ENCODE measurements at places on chromosomes 3 and 15. TPM values are rescaled to one million over a fixed set of nuclear protein-coding genes. Genes with fewer than 3 reads are reported as not detected.
A peak's percentile ranks its signal among the peaks of the same experiment; 100 is the strongest.

DNA sequence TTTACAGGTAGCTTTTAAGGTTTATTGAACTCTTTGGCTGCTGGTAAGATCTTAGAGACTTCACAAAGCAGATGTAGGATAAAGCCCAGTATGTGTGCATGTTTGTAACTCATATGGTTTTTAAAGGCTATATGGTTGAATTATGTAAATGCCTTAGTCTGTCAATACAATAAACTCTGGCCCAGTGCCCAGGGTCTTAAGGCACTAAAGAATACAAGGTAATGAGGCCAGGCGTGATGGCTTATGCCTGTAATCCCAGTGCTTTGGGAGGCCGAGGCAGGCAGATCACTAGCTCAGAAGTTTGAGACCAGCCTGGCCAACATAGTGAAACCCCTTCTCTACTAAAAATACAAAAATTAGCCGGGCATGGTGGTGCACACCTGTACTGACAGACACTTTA, 170.3 kb upstream of the CGNL1 start:
- DNase-seq, result no peak

GRCh38 chr15:76239786-76240185, 71.5 kb downstream of the ETFA start:
- no peak for DNase-seq

DNA sequence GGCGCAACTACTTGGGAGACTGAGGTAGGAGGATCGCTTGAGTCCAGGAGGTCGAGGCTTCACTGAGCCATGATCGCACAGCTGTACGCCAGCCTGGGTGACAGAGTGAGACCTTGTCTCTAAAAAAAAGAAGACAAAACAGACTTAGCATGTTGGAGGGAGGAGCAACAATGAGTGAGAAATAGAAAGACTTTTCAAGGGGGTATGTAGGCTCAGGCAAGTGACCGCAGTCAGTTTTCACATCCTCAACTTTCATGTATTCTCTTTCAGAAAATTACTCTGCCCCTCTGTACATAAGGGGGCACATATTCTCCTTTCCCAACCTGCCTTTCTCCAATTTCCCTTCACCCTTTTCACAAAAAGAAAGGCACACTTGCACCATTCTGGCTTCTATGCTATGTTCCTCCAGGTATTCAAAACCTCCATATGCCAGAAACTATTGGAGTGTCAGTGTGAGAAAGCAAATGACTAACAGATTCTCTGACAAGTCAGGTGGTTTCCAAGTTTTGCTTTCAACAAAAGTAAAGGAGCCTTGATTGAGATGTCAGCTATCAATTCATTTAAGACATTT, 7.6 kb downstream of the NSUN3 start:
- DNase-seq, result no peak

DNA sequence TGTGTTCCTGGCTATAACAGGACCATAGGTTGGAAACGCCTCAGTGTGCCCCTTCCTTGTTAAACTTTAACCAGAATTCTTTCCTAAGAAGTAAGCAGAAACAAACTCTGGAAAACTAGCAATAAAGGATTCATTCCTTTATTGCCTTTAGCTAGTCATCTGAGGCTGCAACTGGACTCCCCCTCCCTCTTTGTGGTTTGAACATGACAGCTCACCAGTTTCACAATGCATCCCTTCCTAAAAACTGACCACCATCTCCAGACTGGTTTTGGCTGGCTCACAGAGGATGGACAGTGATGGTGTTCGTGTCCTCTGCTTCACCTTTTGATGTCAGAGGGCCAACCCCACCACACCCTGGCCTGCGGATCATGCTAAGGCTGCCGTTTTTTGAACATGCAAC, 27.9 kb upstream of the TGFBR2 start:
- DNase-seq, result peak; percentile 94

GRCh38 chr3:131892331-131892730, 142.5 kb downstream of the CPNE4 start:
- DNase-seq, result no peak

DNA sequence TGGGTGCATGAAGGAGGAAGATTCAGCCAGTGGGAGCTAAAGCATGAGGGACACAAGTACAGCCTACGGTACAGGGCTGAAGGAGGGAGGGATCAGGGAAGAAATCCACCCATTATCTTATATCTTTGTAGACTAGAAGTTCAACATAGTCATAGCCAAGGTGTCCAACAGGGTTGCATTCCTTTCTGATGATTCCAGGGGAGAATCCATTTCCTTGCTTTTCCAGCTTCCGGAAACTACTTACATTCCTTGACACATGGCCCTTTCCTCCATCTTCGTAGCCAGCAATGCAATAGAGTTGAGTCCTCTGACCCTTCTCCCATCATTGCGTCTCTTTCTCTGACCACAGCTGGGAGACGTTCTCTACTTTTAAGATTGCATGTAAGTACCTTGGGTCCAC, 471.0 kb upstream of the SEMA6D start:
- peak; percentile 13 for DNase-seq

- DNase-seq, result no peak
These were observed 60.0 kb downstream of the MLH1 start for GRCh38 chr3:37053337-37053736.

- no peak for DNase-seq
These were observed 134.0 kb downstream of the IL5RA start for GRCh38 chr3:2976212-2976611.

GRCh38 chr3:10975695-10976234, 16.8 kb upstream of the SLC6A1 start:
- DNase-seq, result no peak

DNA sequence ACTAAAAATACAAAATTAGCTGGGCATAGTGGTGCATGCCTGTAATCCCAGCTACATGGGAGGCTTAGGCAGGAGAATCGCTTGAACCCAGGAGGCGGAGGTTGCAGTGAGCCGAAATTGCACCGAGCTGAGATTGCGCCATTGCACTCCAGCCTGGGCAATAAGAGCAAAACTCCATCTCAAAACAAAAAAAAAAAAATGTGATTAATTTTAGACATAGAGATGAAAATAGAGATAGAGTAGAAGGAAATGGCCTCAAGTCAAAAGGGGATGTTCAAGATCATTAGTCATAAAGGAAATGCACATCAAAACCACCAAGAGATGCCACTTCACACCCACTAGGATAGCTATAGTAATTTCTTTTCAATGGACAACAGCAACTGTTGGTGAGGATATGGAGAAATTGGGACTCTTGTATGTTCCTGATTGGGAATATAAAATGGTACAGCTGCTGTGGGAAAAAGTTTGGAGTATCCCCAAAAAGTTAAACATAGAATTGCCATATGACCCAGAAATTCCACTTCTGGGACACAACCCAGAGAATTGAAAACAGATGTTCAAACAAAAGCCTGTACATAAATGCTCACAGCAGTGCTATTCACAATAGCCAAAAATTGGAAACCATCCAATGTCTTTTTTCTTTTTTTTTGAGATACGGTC, 55.4 kb downstream of the ABHD2 start:
- DNase-seq, result peak; percentile 40

- no peak for DNase-seq
These were observed 38.7 kb upstream of the MAGEF1 start for GRCh38 chr3:184750349-184751083.

DNA sequence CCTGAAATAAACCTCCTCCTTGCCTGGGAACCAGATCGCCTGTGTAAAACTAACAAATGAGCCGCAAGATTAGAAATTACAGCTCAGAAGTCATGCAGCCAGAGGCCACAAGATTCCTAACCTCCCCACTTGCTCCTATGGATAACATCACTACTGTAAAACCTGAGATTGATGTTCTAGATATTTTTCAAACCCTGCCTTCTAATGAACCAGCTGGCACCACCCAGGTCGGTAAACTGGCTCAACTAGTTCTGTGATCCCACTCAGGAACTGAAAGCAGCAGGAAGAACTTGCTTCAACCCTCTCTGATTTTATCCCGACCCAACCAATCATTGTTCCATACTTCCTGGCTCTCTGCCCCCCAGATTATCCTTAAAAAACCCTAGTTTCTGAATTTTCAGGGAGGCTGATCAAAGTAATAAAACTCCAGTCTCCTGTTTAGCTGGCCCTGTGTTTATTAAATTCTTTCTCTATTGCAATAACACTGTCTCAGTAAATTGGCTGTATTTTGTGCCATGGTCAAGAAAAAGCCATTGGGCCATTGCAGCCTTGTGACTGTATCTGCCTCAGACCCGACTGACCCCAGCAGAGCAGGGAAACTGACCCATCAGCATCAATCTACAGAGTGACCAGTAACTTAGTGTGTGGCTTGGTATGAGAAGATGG, 98.9 kb downstream of the RPLP1 start:
- DNase-seq, result no peak

GRCh38 chr15:37764733-37765191, 169.7 kb upstream of the TMCO5A start:
- peak; percentile 83 for DNase-seq

CKMT1A gene
- 1.7 TPM for total RNA-seq

TRPC1 gene
- 1.7 TPM for total RNA-seq

SHF gene
- 2.2 TPM for total RNA-seq

CYP19A1 gene
- total RNA-seq, result not detected

PATL2 gene
- total RNA-seq, result 0.15 TPM

COL6A5 gene
- not detected for total RNA-seq
